ENCODE measurements at places on chromosomes 2 and 18. TPM values are rescaled to one million over a fixed set of nuclear protein-coding genes. Genes with fewer than 3 reads are reported as not detected.

Gene FKBP7
- total RNA-seq = 11.3 TPM

Gene COL6A3
- total RNA-seq = 20.4 TPM

Gene POU3F3
- total RNA-seq = 230 TPM

Gene LOXHD1
- 0.25 TPM for total RNA-seq

Gene CAVIN2
- total RNA-seq = 6.9 TPM

Gene ADAM23
- total RNA-seq = 22.9 TPM

Gene OTOS
- total RNA-seq = not detected

Gene ASXL3
- 91.7 TPM for total RNA-seq

Gene MEIS1
- total RNA-seq = 11.1 TPM

Gene ILKAP
- 44.7 TPM for total RNA-seq

Gene CCL20
- total RNA-seq = not detected

Gene ATP6V1B1
- total RNA-seq = not detected

Gene GULP1
- total RNA-seq = 64.2 TPM
